ENCODE measurements at places on chromosomes 2 and 18.
A peak's percentile ranks its signal among the peaks of the same experiment; 100 is the strongest.

DNA sequence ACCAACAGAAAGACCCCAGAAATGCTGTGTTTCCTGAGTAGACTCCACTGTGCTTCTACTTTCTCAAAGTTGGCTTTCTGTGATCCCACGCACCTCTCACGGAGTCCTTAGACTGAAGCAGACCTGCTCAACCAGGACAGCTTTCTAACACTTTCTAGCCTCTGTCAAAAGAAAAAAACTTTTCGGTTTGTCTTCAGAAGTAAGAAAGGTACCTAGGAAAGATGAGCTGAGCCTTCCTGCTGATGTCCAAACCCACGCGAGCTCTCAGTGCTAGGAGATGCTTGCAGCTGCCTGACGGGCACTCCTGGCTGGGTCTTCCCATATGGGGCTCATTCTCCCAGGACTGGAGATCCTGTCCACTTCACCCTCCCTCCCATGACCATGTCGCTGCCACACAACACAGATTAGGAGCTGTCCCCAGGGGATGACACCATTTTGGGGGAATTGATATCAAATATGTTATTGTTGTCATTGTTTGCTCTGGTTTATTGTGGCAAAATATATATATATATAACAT is 49.2 kb upstream of the DAPL1 start:
- DNase-seq, result no peak

DNA sequence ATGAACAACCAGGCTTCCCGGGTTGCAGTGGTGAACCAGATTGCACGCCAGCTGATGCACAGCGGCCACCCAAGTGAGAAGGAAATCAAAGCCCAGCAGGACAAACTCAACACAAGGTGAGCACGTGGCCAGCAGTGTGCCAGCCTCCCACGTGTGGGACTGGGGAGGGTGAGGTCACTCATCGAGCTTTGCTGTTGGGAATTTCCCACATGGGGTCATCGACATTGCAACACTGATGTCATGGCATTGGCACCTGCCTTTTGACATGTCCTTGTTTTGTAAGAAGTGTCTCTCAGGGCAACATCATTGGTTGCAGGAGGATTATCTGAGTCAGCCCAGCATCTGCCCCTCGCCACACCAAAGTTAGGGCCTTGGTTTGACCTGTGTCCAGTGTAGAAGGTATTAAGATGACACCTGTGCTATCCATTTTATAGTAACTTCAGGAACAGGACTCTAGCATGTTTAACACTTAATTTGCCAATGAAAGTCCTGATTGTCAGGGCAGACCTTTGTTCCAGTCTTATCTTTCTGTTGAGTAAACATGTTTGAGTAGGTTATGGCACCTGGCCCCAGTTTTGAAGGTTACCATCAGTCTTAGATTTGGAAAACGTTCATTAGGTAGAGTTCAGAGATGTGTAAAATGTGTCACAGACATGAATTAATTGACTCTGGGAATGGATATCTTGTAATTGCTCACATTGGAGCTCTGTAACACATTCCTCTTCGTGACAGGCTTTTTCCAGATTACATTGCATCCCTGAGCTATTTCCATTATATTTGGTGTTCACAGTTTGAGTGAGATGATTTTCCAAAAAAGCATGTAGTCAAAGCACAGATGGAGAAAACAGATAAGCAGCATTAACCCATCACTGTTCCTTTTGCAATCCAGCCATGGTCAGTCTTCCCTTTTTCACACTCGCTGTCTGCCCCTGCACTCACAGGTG is 93.3 kb upstream of the EML6 start:
- DNase-seq, result no peak

DNA sequence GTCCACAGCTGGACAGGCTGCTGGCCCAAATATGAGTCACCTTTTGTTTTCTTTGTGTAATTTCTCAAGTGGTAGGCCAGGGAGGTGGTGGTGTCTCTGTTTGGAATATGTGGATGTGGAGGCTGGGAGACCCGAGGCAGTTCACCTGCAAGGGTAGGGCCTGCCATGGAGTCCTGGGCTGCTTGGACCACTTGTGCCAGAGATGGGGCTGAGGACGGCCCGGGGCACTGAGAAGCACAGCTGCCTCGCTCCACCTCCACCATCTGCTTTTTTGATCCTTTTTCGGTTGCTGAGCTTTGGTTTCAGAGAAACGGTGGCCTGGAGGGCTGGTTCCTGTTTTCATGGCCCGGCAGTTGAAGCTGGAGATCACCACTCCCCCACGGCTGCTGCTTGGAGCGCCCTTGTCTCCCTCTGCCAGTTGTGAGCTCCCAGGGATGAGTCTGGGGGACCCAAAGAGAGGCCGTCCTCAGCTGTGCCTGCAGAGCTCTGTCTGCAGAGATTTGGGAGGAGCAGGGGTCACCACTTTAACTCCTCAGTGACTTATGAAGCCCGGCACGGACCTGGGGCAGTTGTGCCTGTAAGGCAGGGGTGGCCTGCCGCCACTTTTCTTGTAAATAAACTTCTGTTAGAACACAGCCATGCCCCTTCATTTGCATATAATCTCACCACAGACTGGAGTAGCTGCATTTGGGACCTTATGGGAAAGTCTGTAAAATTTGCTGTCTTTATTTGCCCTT is 67.6 kb upstream of the MCFD2 start:
- DNase-seq, result no peak

- DNase-seq, result no peak
Observed at GRCh38 chr2:203301667-203302066, 26.5 kb upstream of the ABI2 start.

DNA sequence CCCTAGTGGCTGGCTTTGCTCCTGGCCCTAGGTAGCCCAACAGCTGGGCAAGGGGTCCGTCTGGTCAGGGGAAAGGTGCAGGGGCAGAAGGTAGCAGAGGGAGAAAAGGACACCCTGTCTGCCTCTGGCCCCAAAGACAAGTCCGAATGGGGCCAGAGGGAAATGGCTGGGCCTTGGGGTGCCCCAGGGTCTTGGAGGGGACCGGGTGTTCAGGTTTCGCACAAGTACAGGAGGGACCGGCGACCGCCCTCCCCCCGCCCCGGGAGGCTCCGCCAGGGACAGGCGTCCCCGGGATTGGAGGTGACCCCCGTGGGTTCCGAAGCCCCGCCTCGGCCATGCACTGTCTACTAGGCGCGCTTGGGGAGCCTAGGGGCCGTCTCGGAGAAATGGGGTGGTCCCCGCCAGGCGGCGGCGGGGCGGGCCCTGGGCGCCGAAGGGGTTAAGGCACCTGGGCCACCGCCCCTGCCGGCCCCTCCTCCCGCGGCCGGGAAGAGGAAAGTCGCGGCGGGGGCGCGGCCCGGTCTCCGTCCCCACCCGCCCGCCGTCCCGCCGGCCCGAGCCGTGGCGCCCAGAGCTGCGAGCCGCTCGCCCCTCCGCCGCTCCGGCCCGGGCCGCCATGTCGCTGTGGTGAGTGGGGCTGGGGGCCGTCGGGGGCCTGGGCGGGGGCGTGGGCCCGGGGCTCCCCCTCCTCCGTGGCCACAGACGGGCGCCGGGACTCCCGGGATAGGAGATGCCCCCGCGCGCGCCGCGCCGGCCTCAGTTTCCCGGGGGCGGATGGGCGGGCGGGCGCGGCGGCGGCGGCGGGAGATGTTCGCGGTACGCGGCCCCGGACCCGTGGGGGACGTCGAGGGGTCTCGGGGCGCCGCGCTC is at the start of gene B3GNT7:
Gene B3GNT7, plus strand, starts transcription at position 523 of the 870 bp plus-strand sequence. Its CDS starts 94 bp downstream, at position 617.
- no peak for DNase-seq

DNA sequence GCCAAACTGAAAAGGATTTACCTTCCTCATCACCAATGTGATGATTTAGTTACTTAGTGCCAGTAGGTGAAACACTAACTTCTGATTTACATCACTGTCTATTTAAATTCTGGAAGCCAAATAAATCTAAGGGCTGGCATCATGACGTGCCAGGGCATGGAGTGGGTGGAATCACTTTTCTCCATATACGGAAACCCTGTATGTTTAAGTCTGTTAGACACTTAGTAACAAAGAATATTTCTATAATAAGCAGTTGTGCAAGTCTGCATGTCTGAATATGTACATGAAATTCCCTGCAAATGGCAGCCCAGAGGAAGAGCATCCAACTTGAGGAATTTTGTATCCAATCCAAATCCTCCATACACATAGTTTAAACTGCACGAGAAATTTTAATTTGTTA is 243.1 kb upstream of the SMAD7 start:
- DNase-seq, result no peak

DNA sequence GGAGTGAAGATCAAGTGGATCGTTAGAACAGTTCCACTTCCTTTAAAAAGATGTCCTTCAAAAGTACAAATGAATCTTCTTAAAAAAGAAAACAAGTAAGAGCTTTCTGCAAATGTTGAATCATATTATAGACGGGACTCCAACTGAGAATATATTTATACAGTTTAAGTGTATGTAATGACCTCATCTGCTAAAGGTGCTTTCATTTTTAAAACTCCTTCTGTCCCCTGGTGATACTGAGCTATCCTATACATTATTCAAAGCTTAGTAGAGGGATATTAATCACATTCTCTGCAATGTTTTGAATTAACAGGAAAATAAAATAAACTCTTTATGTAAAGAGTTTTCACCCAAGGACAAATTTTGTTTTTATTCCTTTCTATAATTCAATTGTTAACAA is 420.7 kb upstream of the SLC8A1 start:
- DNase-seq, result no peak

DNA sequence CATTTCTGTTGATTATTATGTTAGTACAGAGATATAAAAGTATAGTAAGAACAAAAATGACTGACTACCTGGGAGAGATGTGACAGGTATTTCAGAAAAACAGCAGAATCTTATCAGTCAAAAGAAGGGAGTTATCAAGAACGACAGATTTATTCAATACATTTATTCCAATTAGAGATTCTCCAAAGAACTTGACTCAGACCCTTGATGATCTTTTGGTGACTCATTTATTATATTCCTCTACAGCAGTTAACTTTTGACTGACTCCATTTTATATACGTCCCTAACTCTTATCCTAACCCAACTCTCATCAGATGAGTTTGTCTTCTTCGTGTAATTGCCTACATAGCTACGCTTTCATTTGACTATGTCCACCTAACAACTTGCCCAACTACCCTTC is 91.1 kb downstream of the C2orf74 start:
- no peak for DNase-seq

- DNase-seq, result no peak
Observed at GRCh38 chr18:43863180-43863579, 585.9 kb upstream of the SYT4 start.

DNA sequence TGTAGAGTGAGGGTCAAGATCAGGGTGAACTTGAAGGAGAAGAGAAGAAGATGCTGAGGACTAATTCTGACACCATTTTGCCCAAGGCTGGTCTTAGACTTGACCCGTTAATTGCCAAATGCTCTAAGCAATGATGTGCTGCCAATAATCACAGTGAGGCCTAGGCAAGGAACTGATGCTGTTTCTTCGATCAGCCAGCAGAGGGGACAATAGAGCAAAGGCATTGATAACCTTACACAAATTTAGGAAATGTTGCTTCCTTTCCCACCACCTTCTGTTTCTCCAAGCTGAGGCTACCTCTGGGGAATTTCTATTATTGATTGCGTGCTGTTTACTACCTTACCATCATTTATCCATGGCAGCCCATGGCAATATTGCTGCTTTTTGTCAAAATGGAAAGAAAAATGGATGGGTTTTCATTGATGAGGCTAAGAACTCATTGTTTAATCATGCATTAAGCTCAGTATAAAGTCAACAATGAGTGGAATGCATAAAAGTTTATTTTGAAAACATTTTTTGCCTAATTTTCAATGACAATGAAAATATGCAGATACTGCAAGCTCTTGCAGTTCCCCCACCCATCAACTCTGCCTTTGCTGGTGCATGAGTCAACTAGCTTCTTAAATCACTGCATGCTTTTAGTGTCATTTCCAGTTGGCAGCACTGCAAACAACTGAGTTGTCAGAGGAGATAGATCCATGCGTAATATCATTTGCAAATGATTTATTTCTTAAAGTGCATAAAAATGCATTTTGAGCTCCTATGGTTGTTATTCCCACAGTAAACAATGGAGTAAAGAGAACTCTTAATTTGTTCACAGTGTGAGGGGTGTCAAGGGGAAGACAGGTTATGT is 116.4 kb upstream of the NYAP2 start:
- DNase-seq, result no peak

GRCh38 chr2:240959941-240960308 is 38.5 kb upstream of the SNED1 start:
- no peak for DNase-seq

GRCh38 chr2:20597860-20598183 is 53.1 kb downstream of the HS1BP3 start:
- peak; percentile 34 for DNase-seq

DNA sequence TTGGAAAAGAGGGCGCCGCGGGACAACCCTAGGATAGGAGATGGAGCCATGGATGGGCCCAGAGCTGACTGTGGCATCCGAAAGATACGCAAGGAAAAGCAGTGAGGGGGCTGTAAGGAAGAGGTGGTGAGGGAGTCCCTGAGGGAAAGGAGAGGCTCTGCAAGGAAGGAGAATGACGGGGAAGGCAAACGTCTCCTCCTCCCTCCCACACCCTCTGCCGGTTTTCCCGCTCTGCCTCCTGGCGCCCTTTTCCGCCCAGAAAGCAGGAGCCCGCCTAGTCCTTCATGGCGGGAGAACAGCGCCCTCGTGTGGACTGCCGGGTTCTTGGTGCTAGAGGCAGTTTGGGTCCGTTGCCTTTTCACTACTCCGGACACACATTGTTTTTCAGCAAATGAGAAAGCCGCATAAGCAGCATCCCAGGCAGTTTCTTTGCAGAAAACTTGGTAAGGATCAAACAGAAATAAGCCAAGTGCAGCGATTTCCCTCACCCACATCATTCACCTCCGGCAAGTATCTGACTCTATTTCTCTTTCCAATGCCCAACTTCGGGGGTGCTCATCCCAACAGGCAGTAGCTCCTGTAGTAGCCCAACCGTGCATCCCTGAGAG is 200.4 kb downstream of the INO80D start:
- peak; percentile 90 for DNase-seq

DNA sequence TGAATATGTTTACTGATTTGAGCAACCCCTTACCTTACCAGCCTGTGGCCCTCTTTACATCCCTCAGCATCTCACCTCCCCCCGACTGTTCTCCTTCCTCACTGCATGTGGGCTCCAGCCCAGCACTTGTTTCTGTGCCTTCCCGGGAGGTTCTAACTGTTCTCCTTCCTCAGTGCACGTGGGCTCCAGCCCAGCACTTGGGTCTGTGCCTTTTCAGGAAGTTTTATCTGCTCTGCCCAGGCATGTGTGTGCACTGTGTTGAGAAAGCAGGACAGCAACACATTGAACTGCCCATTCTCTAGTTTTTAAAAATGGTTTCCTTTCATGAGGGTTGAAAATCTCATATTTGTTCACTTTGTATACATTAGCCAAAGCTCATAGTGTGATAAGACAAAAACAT is 158.4 kb downstream of the ATP9B start:
- DNase-seq, result no peak

- no peak for DNase-seq
Observed at GRCh38 chr2:9220201-9220600, 13.6 kb downstream of the ASAP2 start.

DNA sequence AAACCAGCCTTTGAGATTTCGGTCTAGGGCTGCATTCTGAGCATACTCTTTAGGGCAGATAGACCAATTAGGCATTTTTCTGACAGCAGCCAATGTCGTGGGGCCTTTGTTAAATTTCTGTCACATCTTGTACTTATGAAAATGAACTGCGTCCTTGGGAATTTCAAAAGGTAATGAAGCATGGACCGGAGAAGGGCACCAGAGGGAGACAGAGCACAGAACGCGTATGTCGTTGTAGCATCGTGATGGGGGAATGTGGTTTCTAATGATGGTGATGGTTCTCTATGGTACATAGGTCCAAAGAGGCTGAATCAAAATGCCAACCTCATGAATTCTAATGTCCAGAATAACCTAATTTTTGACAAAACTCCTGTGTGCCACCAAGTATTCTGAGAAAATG is 483.9 kb upstream of the CRIM1 start:
- no peak for DNase-seq

- DNase-seq, result no peak
Observed at GRCh38 chr2:191634791-191635190, 43.1 kb upstream of the NABP1 start.

GRCh38 chr18:69872661-69873060 is 75.0 kb downstream of the CD226 start:
- no peak for DNase-seq

Data from uterus (tissue), 4 donors.